ENCODE measurements at places on chromosomes 2 and 18.

DNA sequence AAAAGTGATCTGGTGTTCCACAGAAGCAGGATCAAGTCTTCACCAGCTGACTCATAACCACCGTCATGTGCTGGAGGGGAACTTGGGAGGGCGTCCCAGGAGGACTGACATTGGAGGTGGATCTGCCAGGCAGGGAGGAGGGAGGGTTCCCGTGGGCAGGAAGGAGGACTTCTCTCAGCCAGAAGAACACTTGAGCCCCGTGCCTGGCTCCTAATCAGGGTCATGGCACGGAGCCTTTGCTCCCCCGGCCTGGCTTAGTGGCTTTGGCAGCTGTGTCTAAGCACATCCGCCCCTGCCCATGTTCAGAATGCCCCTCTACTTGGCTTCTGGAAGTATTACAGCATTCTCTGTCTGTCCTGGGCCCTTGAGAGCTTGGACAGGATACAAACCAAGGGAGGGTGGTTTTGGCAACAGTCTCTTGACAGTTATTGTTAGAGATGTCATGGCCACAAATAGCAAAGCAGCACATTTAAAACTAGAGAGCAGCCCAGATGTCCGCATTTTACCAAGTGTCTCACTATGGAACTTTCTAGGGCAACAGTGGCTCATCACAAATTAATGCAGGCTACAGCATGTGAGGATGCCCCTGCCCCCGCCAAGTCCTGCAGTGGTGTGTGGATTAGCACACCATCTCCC, 11.5 kb downstream of the PPP1R7 start:
- DNase-seq = no peak

DNA sequence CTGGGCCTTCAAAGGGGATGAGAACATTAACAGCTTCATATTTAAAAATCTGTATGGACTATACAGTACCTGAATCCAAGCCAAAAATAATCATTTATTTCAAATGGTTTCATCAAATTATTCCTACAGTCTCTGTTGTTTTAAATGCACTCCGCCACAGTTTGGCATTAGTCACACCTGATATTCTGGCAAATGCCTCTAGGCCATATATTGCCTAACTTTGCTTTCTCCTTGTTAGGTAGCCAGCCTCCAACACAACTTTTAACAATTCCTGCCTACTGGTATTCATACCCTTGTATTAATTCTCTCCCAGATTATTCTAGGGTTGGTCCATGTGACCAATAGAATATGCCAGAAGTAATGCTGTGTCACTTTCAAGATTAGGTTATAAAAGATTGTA, 146.6 kb upstream of the FANCL start:
- no peak for DNase-seq

DNA sequence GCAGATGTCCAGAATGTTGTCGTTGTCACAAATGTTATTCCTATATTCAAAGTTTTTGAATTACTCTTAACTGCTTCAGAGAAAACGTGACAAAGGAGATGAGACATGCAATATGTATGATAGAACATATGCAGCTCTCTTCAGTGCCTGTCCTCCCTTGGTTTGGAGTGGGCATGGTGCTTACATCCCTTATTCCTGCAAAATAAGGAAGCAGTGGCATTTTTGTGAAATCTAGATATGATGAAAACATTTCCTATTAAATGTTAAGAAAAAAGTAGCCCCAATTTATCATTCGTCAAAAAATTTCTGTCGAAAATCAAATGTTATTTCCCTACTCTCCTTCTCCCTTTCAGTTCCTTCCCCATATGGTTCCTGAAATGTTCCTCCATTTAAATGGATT, 457.5 kb upstream of the FANCL start:
- DNase-seq = no peak

DNA sequence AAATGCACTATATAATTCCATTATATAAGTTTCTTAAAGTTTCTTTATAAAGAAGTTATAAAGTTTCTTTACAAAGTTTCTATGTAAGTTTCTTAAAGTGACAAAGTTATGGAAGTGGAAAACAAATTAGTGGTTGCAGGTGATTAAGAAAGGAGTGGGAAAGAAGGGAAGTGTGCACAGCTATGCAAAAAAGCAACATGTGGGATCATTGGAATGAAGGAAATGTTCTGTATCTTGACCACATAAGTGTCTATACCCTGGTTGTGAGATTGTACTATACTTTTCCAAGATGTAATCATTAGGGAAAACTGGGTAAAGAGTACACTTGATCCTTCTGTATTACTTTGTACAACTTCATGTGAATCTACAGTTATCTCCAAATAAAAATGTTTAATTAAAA, 1541.1 kb downstream of the LRP1B start:
- no peak for DNase-seq

DNA sequence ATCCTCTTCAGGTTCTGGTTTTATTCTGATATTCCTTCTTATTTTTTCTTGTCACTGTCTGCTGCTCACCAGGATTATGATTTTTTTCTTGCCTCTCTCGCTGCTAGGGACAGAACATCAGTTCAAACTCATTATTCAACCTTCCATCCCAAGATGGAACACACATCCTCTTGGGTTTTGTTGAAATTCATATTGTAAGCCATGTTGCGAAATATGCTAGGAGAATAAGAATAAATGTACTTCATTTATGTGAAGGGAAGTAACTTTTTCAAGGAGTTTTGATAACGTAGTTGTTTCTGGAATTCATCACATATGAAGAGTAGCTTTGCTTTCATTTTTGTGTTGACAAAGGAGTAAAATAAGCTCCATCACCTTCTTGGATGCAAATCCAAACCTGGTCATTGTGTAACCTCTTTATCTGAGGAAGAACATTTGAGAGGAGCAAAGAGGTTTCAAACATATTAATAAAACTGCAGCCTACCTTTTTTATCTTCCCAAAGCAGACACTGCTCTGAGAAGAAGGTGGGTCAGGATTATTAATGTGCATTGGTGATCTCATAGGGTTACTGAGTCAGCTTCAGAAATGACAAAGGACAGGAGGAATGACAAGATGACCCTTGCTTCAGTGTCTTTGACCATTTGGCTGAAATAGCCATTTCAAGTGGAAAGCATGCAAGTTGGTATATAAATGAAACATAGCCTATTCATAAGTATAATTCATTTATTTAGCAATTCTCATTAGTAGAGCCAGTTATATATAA, 280.0 kb downstream of the GULP1 start:
- DNase-seq = no peak

GRCh38 chr2:6948677-6949351, 31.6 kb downstream of the RNF144A start:
- no peak for DNase-seq

DNA sequence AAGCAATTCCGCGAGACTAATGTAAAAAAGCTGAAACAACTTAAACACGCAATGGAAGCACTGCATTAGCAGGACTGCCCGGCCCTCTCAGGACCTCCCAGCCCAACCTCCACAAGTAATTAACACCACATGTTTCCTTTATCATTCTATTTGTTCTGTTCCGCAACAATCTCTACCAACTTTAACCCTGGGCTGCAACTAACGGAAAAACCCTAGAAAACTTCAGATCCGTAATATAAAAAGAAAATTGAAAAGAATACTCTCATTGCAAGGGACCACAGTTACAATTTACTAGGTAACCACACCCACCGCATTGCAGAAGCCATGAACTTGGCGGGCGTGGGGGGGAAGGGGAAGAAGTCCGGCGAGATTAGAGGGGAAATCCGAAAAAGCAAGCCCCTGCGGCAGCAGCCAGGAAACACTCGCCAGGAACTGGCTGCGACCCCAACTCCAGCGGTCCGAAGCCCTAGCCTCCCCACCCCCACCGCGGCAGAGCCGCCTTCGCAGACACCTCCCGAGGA, 1.2 kb downstream of the EPB41L3 start:
- DNase-seq = no peak

- DNase-seq = no peak
These were observed 99.6 kb downstream of the MAP3K20 start for GRCh38 chr2:173175222-173175621.

DNA sequence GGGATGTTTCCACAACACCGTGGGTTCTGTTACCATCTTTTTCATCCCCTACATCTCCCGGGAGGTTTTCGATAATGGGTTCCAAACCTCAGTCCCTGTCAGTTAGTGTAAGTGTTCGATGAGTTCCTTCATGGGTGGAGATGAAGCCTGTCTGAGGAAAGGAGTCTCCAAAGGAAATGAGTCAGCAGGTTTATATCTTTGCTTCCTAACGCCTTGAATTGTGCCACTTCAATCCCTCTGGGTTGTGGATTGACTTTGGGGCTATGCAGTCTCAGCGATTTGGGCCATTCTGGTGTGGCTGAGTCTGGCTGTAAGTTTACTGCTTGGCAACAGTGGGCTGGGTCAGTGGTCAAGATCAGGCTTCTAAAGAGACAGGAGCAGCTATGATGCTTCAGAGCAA, 1.2 kb downstream of the SERPINB5 start:
- DNase-seq = no peak

GRCh38 chr2:63992061-63992685, 27.1 kb downstream of the VPS54 start:
- no peak for DNase-seq

GRCh38 chr2:70916291-70916690, 19.4 kb upstream of the ATP6V1B1 start:
- no peak for DNase-seq

DNA sequence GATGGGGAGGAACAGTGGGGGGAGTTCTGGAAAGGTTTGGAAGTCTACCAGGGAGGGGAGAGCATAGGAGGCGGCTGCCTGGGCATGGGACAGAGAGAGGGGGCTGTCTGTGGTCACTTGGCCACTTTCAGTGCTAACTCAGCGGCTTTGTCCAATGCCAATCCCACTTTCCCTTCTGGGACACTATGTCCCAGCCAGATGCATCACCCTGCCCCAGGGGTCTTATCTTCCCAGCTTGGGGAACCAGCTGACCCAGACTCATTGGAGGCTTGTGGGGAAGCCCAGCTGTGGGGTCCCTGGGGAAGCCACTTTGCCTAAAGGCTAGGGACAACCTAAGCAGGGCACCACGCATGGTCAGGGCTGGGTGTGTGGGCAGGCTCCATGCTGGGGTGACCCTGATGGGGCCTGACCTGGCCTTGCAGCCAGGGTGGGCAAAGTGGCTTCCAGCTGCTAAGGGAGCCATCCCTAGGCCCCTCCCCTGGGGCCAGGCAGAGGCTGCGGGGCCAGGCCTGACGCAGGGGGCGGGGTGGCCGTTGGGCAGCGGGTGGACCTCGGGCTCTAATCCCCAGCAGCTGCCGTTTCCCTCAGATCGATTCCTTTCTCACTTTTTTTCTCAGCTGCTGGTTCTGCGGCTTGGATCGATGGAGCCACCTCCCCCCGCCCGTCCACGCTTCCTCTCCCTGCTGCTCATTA, 1.6 kb upstream of the ASIC4 start:
- no peak for DNase-seq

DNA sequence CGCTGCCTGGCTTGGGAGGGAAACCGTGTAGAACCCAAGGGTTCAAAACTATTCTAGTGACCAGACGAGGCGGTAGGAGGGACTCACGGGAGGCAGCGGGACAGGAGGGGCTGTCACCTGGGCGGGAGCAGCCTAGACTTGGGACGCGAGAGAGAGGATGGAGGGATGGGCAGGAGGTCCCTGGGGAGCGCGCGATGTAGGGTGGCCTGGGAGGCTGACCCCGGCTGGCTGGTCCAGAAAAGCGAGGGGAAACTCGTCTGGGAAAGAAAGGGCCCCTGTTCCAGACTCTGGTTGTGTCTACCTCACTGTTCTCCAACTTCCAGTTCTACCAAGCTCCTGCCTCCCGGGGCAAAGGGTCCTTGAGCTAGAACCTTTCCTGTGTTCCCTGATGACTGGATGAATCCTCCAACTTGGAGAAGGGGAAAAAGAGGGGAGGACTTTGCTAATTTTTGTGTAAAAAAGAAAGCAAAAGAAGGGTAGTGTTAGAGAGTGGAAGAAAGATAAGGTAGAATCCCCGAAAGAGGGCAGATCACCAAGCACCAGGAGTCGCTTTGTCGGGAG, 1.4 kb downstream of the DOK6 start:
- DNase-seq = no peak
